ENCODE measurements at places on chromosomes 2 and 18. TPM values are rescaled to one million over a fixed set of nuclear protein-coding genes. Genes with fewer than 3 reads are reported as not detected.

DNA sequence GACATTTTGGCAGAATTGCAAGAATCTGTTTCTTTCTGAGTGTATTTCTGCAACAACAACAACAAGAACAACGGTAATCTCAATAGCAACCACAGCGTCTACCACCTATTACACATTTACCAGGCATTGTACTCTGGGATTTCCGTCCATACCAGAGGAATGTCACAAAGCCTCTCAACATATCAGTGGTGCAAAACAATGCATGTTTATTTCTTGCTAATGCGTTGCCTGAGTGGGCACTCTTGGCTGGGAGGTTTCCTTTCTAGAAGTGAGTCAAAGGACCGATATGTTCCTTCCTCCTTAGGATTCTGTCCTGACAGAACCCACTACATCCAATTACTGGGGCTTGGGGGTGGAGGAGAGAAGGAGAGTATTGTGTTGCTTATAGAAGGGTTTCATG, 585.6 kb downstream of the TSN start:
- peak; percentile 64 for DNase-seq

AQP12B gene
- polyA plus RNA-seq: not detected

- DNase-seq: peak; percentile 83
These were observed 206.3 kb downstream of the LTBP1 start for GRCh38 chr2:33153008-33153407.

TNFRSF11A gene
- 2.3 TPM for polyA plus RNA-seq

CD207 gene
- polyA plus RNA-seq: not detected

DNA sequence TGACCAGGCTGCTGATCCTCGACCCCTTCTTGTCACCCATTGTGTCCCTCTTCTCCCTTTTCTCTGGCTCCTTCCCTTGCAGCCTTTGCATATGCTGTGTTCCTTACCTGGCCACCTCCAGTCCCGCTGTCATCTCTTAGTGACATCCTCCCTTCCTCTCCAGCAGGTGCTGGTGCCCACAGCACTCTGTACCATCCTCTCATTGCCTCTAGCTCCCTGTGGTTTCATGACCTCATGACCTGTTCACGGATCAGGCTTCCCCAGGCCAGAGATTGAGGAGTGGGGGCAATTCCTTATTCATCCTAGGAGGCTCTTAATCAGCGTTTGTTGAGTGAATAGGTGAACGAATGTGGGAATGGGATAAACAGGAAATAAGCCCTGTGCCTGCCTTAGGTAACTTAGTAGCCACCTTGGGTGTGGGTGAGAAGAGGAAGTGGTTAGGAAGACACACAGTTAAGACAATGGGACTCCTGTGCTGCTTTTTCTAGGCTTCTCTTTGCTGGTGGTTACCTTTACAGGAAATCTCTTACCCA, 35.5 kb downstream of the ITGA6 start:
- DNase-seq: peak; percentile 83

DNA sequence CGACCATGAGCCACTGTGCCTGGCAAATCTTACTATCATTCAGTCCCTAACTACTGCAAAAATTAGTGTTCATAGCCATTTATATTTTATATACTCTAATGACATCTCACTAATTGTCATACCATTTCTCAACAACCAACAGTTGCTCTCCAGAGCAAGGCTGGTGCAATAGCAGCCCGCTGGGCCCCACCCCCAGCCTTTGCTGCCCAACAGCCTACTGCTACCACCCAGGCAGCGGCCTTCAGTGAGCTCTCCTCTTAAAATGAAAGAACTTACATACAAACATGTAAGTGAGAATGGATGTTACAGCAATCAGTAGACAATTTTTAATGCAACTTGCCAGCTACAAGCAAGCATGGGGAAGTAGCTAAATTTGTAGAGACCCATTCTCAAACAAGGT, 90.5 kb downstream of the HNRNPLL start:
- DNase-seq: no peak

DPP10 gene
- not detected for polyA plus RNA-seq

SAG gene
- not detected for polyA plus RNA-seq

PGAP1 gene
- polyA plus RNA-seq: 3.0 TPM

DNA sequence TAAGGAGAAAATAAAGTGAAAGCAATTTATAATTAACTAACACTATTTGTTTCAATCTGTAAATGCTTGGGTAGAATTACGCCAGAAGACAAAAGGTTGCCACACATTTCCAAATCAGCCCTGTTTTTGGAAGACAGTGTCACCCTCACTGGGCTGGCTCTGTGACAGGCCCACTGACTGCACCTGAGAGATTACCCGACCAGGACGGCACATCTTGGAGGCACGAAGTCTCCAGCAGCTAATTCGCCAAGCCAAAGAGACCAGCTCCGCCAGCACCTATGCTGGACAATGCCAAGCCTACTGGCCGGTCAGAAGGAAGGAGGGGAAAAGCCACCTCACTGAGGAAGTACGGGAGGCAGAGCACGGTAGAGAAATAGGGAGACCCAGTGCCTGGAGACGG, 61.9 kb downstream of the CYB5A start:
- no peak for DNase-seq

PFN4 gene
- polyA plus RNA-seq: 0.42 TPM

PELI1 gene
- polyA plus RNA-seq: 8.3 TPM

DNA sequence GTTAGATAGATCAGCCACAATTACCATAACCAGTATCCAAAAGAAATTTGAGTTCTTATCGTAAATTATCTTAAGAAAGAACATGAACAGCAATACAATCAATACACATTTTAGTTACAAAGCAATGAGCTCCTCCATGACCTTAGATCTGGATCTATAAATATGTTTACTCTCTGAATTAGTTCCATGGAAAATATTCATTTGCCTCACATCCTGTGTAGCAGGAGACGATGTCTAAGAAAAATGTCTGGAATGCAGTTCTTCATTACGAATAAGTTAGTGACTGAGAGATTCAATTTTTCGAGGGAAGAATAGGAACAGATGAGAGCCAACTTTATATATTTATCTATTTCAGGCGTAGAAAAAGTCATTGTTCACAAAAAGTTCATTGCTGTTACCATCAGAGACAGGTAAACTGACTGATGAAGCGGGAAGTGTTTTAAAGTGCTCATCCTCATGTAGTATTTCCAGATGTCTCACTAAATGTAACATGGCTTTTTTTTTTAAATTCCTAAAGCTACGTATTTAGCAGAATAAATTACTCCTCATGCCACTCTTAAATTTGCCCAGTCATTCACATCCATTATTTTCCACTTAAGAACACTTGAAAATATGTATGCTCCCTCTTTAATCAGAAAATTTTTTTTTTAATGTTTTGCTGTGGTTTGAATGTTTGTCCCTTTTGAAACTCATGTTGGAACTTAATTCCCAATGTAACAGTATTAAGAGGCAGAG, 106.5 kb upstream of the SCN1A start:
- no peak for DNase-seq

FOXI3 gene
- 0.78 TPM for polyA plus RNA-seq

GRCh38 chr2:180196419-180196977, 189.4 kb upstream of the CWC22 start:
- DNase-seq: peak; percentile 39

KLHL14 gene
- polyA plus RNA-seq: not detected

XIRP2 gene
- polyA plus RNA-seq: 0.03 TPM

GRCh38 chr2:176269319-176270099, at the start of gene MTX2:
TSS of gene MTX2 (plus strand) at chr2:176269442. CDS start at chr2:176269630, 188 bp downstream.
- peak; percentile 74 for DNase-seq

GPR45 gene
- not detected for polyA plus RNA-seq

Data from mammary epithelial cell (primary cell).